ENCODE measurements at places on chromosomes 11 and 22.
A peak's percentile ranks its signal among the peaks of the same experiment; 100 is the strongest.

GRCh38 chr11:112831041-112831440 lies 130.2 kb upstream of the NCAM1 start:
- no peak for DNase-seq

- DNase-seq, result no peak
These were observed 158.5 kb upstream of the SORL1-AS1 start for GRCh38 chr11:121611242-121611641.

GRCh38 chr11:9859554-9860305 lies 195.9 kb downstream of the SWAP70 start:
- peak; percentile 79 for DNase-seq

DNA sequence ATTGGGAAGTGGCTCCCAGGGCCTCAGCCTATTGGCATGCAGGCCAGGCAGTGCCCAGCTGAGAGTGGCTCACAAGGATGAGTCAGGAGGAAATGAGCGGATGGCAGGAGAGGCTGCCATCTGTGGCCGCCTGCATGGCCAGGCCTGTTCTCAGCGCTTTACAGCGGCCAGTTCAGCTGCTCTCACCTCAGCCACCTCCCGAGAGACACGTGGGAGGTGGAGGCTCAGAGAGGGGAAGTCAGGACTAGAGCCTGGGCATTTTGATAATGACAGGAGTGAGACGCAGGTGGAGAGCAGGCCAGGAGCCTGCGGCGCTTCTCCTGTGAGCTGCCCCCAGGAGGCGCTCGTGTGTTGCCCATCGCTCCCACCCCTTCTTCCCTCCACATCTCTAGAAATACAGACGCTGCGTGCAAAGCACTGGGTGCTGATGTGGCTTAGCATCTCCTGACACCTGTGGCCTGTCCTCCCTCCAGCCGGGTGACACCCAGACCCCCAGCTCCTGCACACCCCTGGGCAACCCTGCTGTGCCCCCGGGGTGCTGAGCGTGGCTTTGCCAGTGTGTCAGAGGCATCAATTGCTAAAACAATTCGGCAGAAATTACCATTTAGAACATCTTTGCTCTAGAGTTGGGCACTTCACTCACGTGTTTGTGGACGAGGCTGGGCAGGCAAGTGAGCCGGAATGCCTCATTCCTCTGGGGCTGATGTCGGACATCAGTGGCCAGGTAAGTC lies 21.4 kb upstream of the PANX2 start:
- DNase-seq, result peak; percentile 20

- DNase-seq, result no peak
These were observed at the start of gene C11orf52 for GRCh38 chr11:111918390-111919256. Gene C11orf52, plus strand, starts transcription at chr11:111918913. Its CDS starts 60 bp downstream, at chr11:111918973.

DNA sequence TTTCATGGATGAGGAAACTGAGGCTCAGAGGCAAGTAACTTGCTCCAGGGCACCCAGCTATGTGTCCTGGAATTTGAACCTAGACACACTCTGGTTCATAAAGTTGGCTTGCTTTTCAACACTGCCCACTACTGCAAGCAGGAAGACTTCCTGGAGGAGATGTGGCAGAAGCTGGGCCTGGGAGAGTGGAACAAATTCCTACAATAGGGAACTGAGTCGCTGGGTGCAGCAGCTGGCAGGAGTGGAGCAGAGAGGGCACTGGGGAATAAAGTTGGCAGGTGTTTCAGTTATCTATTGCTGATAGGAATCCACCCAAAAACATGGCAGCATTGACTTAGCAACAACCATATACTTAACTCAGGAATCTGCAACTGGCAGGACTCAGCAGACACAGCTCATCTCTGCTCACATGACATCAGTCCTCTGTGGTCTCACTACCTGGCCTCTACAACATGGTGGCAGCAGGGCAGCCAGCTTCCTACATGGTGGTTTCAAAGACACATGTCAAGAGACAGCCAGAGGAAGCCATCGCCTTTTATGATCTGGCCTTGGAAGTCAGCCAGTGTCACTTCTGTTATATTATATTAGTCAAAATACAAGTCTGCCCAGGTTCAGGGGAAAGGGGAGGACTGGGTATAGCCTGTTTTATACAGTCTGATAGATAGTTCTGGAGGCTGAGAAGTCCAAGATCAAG lies 10.6 kb upstream of the CARD10 start:
- DNase-seq, result no peak

- no peak for DNase-seq
These were observed 12.3 kb downstream of the RELT start for GRCh38 chr11:73388265-73389133.

DNA sequence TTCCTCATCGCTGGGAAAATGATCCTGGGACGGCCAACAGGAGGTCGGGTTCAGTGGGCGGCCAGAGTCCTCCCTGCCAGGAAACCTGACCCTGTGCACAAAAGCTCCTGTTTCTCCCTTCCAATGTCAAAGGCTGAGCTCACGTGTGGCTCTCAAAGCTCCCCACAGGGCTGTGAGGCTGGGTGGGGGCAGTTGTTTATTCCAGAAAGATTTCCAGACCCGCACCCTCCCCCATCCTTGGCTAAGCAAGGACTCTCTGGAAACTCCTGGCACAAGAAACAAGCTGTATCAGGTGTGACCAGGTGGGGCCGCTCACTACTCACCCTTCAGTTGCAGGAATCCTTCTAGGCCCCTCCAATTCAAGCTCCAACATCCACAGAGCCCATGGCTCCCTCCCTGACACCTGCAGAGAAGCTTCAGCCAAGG lies 131.9 kb downstream of the SHANK2 start:
- DNase-seq, result no peak

DNA sequence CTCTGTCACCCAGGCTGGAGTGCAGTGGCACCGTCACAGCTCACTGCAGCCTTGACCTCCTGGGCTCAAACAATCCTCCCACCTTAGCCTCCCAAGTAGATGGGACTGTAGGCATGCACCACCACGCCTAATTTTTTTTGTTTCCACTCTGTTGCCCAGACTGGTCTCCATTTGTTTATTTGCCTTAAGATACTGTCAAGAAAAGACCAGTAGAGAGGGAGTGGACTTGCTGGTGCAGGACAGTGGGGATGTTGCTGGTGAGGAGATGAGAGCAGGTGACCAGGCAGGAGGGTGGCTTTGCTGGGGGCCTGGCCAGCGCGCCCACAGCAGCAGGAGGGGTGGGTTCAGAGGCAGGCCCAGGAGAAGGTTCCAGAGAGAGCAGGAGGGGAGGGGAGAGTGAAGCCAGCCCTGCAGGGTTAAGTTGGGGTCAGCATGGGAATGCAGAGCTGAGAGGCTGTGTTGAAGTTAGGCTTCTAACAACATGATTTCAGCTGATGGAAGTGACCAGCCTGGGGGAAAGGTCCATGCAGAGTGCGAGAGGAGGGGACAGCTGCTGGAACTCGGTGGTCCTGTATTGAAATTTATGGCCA lies 35.8 kb downstream of the NADSYN1 start:
- DNase-seq, result no peak

- DNase-seq, result no peak
These were observed 11.6 kb downstream of the MMP3 start for GRCh38 chr11:102831489-102832440.

DNA sequence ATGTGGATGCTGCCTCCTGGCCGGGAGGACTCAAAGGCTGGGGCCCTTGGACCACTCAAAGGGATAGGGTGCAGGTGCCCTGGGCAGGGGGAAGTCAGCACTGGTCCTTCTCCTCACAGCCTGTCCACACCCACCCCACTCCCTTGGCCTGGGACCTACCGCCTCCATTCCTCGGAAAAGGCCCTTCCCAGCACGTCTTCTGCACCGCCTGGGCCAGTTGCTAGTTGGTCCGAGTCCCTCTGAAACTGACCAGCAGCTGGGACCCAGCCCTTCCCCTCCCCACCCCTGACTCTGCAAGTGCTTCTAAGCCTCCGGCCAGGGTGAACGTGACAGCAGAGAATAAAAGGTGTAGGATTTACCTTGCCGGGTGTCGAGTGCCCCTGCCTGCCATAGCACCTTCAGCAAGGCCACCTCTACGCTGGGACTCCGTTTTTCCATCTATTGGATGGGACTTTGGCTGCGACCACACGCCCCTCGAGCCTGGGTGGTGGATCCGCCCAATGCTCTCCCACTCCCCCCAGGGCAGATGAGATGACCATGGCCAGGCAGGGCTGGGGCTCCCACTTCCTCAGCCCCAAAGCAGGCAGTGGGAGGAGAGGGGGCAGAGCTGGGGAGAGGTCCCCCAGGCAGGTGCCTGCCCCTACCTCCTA lies 37.3 kb downstream of the OSBPL5 start:
- DNase-seq, result no peak

DNA sequence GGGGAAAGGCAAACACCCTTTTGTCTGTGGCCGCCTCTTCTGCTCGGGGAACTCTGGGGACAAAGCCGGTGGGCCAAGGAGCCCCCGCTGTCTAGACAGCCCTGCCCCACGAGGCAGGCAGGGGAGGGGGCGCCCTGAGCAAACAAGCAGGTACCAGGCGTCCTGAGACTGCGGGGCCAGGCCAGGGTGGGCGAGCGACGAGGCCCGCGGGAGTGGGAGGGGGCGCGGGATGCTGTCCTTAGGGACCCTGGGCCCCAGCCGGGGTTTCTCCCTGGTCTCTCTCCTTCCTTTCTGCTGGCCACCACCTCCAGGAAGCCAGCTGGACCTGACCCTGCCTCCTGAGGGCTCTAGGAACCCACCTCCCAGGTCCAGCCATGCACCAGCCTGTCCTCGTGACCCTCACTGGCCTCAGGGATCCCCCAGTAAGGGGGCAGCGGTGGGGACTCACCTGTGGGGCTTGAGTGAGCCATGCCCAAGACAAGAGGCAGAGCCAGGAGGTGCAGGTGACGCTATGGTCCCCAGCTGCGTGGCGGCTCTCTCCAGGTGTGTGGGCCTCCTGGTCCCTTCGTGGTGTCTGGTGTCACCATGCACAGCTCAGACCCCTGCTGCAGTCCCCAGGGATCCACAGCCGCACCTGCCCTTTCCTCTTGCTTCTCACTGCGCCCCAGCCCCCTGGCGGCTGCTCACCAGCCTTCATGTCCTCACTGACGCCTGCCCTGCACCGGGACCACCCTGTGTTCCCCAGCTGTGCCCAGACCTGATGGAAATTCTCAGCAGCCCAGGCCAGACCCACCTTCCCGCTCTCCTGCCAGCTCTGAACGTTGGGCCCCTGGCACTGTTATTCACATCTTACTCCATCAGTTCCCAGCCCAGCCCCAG lies 26.5 kb upstream of the MUC5AC start:
- no peak for DNase-seq

DNA sequence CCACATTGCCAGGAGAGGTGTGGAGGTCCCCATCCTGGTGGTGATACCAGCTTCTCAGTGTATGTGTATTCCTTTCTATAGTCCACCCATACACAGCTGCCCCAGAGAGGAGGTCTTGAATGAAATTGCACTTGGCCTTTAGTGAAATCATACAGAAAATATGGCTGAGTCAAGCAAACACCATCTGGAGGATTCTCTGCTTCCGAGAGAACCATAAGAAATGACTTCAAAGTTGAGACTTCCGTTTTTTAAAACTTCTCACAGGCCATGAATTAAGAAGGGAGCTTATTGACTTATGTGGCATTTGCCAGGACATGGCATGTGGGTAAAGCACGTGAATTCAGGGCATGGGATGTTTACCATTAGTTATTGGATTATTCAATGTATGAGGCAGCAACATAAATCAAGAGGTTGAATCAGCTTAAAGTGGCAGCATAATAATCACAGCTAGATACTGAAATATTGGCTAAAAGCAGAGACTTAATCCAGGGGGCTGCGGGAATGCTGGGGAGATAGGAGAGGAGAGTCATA lies 119.1 kb upstream of the MTNR1B start:
- no peak for DNase-seq

- no peak for DNase-seq
These were observed 1.7 kb downstream of the PPFIBP2 start for GRCh38 chr11:7515447-7515886.

- DNase-seq, result no peak
These were observed 19.2 kb downstream of the DTX4 start for GRCh38 chr11:59191095-59191494.

DNA sequence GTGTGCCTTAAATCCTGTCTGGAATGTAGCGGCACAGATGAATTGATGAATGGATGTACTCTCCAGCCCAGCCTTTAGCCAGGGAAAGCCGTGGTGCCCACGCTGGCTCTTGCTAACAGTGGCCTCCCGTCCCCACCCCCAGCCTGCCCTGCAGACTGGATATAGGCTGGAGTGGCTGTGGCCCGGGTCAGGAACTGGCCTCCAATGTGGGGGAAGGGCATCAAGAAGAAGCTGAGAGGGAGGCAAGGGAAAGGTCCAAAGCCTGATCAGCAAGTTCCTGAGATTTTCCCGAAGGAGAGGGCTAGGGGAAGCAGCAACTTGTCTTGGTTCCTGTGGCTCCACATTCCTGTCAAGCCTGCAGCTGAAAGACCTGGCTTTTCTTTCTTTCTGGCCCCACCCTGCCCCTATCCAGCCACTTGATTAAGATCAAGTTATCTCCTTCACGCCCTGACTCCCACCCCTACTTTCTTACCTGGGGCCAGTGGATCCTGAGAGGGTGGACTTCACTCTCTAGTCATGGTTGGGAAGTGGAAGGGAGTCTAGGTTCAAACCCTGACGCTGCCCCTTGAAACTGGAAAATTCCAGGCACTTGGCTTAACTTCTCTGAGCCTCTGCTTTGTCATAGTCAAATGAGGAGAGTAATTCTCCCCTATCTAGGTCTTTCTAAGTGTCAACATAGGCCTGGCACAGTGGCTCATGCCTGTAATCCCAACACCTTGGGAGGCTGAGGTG lies 11.0 kb upstream of the MICALL1 start:
- DNase-seq, result no peak

- no peak for DNase-seq
These were observed 110.9 kb downstream of the RASSF10 start for GRCh38 chr11:13119941-13120520.

GRCh38 chr11:103434073-103434411 lies 324.8 kb downstream of the DYNC2H1 start:
- peak; percentile 49 for DNase-seq

DNA sequence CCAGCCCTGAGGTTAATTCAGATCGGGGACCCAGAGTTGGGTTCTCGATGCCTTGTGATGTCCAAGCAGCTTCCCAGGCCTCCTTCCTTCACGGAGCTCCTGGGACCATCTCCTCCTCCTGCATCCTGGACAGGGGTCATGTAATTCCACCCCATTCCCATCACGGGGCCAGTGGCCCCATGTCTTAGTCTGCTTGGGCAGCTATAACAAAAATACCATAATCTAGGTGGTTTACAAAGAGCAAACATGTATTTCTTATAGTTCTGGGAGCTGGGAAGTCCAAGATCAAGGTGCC lies 41.7 kb upstream of the PRDM11 start:
- DNase-seq, result no peak

- peak; percentile 48 for DNase-seq
These were observed 39.4 kb upstream of the CFAP300 start for GRCh38 chr11:102007567-102008437.

DNA sequence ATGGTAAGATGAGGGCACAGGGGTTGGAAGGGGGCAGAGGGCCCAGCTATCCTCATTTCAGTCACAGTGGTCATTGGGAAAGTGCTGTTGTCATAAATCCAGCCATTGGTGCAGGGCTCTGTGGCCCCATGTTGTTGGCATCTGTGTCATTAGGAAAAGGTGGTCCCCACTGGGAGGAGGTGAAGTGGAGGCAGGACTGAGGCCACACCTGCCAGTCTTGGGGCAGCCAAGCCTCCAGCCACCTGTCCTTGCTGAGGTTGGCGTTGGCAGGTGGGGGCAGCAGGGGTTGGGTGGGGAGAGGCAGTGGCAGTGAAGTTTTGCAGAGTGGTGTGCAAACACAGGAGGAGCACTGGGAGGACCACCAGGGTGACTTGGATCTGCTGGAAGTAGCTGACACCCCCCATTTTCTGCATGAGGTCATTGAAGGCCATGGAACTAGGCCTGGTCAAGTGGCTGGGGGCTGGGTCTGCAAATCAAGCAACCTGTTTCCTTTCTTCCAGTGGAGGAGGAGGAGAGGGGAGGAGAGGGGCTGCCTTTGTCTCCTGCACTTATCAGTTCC lies 25.3 kb downstream of the SLC22A6 start:
- no peak for DNase-seq

Measured in astrocyte (in vitro differentiated cells and primary cell).